Cardiac septum (tissue), 1 donor: ENCODE measurements at places on chromosomes 13 and 19.
A peak's percentile ranks its signal among the peaks of the same experiment; 100 is the strongest.

GRCh38 chr19:55400281-55401087 lies 7.1 kb downstream of the UBE2S start:
- DNase-seq: no peak

- peak; percentile 79 for DNase-seq
Observed at GRCh38 chr13:113854238-113855011, 9.5 kb downstream of the GAS6 start.

GRCh38 chr13:50085063-50085462 lies 69.8 kb downstream of the KCNRG start:
- DNase-seq: no peak

DNA sequence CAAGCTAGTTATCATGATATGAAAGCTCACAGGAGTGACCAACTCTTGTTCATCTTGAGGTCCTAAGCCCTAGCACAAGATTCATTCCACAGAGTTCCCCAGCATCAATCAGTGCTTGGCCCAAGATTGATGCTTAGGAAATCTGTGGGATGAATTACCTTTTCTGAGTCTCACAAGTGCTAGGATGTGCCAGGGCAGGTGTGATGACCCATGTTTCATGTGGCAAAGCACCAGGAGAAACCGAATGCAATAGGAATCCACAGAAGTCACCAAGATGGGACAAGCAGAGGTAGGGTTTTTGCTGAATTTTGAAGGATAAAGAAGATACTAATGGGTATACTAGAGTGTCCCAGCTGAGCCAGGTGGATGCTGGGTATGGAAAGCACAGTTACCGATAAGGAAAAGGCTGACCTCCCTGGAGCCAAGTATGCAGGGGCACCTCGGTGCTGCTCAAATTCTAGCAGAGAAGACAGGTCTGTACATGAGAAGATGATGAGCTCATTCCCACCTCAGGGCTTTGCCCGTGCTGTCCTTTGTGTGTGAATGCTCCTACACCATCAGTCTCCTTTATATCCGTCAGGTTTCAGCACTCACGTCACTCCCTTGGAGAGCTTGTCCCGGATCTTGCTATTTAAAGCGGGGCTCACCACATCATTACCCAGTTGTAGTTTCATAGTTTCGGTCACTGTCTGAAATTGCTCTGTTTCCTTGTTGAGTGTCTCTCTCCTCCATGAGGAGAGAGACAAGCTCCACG lies 168.9 kb upstream of the TSC22D1 start:
- no peak for DNase-seq

DNA sequence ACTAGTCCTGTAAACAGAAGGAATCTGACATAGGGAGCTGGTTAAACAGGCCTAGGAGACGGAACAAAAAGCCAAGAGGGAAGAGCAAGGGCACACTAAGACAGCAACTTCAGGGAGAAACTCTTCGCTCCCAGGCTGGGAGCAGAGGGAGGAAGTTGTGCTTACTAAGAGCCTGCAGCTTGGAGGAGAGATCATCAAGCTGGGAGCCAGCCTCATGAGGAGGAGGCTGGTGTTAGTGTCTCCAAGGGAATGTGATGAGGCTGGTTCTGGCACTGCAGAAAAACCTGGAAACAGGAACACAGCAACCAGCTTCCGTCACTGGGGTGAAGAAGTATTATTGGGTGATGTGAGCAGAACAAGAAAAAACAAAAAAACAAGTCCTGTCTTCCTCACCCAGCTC lies 1027.3 kb downstream of the UQCRFS1 start:
- no peak for DNase-seq

- no peak for DNase-seq
Observed at GRCh38 chr19:37980419-37981170, 73.6 kb downstream of the SIPA1L3 start.

GRCh38 chr13:86710896-86711295 lies 911.7 kb upstream of the SLITRK6 start:
- DNase-seq: no peak

- DNase-seq: no peak
Observed at GRCh38 chr13:66675620-66676019, 554.5 kb downstream of the PCDH9 start.

DNA sequence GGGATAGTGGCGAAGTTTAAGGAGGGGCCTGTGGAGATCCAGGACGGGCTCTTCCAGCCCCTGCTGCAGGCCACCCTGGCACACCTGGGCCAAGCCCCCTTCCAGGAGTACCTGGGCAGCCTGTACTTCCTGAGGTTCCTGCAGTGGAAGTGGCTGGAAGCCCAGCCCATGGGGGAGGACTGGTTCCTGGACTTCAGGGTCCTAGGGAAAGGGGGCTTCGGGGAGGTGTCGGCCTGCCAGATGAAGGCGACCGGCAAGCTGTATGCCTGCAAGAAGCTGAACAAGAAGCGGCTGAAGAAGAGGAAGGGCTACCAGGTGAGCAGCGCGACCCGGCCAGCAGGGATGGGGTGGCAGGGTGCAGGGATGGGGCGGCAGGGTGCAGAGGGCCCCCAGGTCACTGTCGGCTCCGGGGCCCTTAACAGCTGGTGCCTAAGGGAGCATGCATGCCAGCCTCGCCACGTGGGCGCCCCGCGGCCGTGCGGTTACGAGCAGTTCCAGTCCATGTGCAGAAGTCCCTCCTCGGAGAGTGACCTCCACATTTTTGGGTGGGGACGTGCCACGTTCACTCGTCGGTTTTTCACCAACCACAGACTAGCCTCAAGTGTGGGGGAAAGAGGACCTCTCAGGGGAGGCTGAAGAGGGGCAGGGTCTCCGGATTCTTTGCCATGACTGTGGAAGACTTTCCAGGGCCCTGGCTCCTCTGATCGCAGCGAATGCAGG lies 912 bp downstream of the GRK1 start:
- peak; percentile 75 for DNase-seq

DNA sequence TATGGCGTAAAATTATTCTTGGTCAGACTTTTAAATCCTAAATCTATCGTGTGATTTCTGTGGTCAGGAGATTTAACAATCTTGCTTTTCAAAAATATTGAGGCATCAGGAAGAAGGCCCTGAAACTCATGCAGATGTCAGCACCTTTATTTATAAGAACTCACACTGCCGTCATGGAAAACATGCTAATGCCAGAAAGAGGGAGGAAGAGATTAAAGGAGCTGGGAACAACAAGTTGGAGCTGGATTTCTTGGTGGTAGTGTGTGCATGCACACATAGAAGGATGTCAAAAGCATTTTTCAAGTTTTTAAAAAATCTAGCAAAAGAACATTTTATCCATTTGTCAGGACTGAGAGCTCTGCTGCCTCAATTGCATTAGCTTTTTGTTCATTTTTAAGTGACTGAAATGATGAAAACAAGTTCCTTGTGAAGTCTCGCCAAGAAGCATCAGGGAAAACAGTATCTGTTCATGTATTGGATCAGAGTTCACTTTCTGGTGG lies 342.5 kb downstream of the SPRY2 start:
- no peak for DNase-seq

GRCh38 chr13:40148742-40149141 lies 493.3 kb downstream of the COG6 start:
- no peak for DNase-seq

DNA sequence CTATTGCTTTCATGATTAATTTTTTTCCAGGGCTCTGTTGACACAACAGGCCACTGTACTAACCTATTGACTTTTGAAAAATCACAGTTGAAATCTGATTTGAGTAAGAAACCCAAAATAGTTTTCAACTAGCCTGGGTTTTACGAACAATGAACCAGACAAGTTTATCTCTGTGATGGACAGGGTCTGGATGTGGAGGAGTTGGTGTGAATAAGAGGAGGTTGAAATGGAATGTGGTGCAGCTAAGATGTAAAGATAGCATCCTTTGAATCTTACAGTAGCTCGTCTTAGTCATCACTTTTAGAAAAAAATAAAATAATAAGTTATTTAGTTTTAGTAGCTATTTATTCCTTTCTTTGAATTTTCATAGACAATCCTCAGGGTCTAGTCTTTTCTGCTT lies 8.3 kb upstream of the OXGR1 start:
- no peak for DNase-seq

DNA sequence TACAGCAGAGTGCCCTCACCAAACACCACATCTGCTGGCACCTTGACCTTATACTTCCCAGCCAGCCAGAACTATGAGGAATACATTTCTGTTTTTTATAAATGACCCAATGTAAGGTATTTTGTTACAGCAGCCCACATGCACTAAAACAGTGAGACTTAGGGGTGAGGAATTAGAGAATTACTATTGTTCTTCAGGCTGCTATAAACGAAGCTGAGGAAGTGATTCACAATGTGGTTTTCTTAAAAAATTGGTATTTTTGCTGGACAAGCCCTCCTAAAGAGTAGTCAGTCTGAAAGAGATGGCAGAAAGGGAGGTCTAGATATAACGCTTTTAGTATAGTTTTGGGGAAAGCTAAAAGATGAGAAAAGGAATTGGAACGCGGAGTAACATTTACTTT lies 101.0 kb downstream of the SLITRK6 start:
- no peak for DNase-seq

GRCh38 chr19:13637664-13638063 lies 126.7 kb upstream of the MRI1 start:
- DNase-seq: no peak

DNA sequence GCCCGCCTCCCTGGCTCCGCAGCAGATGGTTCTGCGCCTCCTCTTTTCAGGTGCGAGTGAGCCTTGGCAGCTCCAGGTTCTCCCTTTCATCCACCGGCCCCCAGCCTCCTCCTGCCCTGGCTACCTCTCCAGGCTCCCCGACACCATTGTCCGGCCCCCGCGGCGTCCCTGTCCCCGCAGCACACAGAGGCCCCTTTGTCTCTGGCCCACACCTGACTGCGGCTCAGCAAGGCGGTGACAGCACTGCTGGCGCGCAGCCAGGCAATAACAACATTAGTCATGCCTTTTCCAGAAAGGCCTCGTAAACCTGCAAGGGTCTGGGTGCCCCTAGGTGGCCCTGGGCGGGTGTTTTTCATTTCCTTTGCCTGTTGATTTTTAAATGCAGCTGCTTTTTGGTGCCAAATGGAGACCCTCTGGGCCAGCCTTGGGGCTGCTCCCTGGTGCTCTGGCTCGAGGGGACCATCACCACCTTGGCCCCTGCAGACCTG lies 73.2 kb upstream of the MEDAG start:
- no peak for DNase-seq

- DNase-seq: no peak
Observed at GRCh38 chr19:33199441-33200265, 5.5 kb downstream of the LRP3 start.

DNA sequence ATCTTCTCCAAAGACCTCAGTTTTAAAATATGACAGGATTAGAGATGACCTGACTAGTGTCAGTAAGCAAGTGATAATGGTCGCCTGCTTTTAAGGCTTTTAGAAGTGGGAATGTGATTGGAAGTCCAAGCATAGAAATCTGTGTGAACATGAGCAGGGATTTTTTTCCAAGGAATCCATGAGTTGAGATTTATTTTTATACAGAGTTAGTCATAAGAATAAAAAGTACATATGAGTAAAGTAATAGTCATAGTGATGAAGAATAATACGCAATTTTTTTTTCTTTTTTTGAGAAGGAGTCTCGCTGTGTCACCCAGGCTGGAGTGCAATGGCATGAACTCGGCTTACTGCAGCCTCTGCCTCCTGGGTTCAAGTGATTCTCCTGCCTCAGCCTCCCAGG lies 1.6 kb downstream of the ZNF546 start:
- DNase-seq: no peak

- DNase-seq: no peak
Observed at GRCh38 chr13:44300895-44301638, 72.6 kb upstream of the SERP2 start.

DNA sequence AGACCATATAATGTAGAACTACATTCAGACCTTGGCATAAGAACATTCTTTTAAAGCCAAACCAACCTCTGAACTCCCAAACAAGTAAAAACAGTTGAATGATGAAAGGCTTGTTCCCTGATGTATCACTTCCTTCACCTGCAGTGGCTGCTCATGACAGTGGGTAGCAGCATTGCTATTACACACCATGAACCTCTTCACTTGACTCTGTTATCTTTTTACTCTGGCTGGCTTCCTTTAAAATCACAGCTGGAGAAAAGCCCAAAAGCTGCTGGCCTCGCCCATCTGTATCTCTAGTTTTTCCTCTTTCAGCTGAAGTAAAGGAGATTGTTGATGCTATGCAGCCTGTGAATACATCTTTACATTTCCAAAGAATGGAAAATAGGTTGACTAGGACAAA lies 22.6 kb downstream of the THSD1 start:
- no peak for DNase-seq

DNA sequence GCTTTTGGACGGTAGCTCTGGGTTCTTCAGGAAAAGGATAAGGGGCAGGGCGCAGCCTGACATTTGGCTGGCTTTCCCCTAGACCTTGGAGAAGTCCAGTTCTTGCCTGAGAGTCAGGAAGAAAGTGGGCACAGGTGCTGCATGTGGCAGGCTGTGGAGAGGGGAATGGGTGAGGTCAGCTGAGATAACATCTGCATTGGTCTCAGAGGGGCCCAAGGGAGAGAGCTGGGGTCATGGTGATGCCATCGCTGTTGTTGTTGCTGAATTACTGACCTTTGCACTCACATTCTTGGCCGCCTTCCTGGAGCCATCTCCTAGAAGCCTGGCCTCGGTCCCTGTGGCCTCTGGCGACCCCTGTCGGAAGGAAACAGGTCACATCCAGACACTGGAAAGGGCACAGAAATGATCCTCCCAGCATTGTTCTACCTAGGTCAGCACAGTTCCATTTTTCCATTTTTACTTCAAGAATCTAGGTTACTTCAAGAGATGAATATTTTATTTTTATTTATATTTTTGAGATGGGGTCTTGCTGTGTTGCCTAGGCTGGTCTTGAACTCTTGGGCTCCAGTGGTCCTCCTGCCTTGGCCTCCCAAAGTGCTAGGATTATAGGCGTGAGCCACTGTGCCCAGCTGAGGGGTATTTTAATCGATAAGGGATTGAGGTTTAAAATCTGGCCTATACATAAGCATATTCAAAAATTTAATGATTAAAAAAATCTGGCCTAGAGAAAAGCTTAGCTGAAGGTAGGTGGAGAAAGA lies 6.5 kb upstream of the LIPE start:
- peak; percentile 93 for DNase-seq

DNA sequence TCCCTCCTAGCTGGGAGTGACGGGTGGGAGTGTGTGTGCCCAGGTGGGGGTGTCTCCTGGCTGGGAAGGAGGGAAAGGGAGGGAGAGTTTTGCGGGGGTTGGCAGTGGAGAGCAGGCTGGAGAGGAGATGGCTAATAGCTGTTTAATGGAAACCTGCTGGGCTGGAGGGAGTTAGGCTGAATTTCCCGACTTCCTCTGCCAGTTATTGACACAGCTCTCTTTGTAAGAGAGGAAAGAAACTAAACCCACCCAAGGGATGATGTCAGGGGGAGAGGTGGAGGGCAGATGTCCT lies 10.2 kb upstream of the ILF3 start:
- no peak for DNase-seq

DNA sequence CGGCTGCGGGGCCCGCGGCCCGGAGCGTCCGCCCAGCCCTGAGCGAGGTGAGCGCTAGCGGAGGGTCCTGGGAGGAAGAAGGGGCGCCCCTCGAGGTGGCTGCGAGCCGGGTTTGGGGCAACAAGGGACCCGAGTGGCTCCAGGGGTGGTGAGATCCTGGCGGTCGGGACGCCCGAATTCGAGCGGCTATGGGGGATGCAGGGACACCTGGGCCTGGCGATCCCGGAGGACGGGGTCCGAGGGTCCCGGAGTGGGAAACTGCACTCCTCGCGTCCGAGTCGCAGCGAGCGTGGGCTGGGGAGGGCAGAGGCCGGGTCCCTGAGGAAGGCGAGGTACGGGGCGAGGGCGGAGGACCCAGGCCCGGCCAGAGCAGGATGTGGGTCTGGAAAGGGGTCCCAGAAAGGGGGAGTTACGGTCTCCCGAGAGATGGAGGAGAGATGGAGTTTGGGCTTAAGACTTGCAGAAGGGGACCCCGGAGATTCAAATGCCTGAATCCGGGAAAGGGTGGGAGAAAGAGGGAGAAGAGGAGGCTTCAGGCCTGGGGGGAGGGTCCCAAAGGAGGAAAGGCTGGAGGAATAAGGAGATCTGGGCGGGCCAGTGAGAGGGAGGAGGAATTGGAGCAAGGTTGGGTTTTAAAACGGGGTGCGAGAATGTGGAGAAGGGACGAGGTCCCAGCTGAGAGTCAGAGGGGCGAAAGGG lies 542 bp downstream of the CACNG7 start:
- DNase-seq: no peak
